ENCODE measurements at places on chromosomes 7 and 10. TPM values are rescaled to one million over a fixed set of nuclear protein-coding genes. Genes with fewer than 3 reads are reported as not detected.

PDE6C gene
- total RNA-seq: not detected

DNA sequence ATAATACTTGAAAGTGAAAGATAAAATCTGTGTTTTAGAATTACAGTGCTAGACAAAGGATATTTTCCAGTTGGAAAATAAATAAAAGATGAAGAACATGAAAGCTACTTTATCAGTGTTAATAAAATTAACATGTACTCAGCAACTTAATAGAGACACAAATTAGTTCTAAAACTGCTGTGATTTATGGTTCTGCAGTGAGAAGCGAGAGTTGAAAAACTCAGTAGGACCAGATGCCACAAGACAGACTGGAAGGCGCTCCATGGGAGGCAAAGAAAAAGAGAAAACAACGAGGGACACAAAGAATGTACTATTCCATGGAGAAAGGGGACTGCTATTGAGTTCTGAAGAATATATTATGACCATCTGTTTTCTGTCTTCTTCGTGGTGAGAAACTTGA, 590.4 kb downstream of the PHTF2 start:
- peak; percentile 40 for DNase-seq

RSPH10B2 gene
- 1.4 TPM for total RNA-seq

GRCh38 chr10:65394502-65395297, 1531.1 kb upstream of the LRRTM3 start:
- no peak for DNase-seq

DNA sequence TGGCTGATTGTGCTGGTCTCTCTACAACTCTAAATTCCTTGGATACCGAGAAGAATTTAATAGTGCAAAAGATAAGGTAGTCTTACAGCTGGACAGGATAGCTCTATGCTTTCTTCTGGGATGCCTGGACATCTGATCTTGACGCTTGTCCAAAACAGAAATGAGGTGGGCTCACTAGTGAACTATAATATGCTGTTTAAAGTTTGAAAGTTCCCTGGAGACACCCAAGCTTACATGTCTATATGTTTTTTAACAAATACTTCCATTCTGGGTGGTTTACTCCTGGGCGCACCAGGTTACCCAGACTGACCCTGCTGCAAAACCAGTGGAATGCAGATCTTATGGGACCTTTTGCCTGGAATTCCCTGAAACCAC, 702.1 kb upstream of the COBL start:
- no peak for DNase-seq

- no peak for DNase-seq
Observed at GRCh38 chr10:43214956-43215561, 51.8 kb downstream of the RASGEF1A start.

DNA sequence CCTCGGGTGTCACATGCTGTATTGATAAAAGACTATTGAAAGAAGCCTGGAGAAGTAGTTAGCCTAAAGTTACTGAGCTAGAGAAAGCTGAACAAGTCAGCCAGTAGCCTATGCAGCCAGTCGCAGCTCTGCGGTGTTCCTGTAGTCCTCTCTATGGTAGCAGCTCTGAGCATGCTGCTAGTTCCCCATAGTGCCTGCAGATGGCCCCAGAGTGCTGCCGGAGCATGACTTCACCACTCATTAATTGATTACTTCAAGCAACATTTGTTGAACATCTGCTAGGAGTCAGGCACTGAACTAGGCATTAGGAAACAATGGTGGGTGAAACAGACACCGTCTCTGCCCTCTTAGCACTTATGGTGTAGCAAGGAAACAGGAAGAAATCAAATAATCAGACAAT, 422.7 kb downstream of the SORCS3 start:
- DNase-seq: no peak

LAMB1 gene
- 158 TPM for total RNA-seq

DNA sequence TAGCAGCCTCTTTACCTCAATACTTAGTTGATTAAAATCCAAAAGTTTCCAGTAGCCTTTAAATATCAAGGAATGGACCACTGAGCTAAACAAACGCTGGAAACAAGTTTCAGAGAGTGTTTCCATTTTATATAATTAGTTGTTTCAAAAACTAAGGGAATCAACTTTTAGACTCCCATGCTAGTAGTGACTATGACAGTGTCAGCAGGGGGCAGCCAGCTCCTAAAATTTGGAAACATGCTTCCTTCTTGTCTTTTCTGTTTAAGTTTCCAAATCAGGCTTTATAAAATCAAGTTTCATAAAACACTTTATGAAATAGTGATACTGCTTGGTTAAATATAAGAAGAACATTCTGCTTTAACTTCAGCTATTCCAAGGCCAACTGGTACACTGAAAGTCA, 138.2 kb upstream of the TMEM229A start:
- no peak for DNase-seq

DNA sequence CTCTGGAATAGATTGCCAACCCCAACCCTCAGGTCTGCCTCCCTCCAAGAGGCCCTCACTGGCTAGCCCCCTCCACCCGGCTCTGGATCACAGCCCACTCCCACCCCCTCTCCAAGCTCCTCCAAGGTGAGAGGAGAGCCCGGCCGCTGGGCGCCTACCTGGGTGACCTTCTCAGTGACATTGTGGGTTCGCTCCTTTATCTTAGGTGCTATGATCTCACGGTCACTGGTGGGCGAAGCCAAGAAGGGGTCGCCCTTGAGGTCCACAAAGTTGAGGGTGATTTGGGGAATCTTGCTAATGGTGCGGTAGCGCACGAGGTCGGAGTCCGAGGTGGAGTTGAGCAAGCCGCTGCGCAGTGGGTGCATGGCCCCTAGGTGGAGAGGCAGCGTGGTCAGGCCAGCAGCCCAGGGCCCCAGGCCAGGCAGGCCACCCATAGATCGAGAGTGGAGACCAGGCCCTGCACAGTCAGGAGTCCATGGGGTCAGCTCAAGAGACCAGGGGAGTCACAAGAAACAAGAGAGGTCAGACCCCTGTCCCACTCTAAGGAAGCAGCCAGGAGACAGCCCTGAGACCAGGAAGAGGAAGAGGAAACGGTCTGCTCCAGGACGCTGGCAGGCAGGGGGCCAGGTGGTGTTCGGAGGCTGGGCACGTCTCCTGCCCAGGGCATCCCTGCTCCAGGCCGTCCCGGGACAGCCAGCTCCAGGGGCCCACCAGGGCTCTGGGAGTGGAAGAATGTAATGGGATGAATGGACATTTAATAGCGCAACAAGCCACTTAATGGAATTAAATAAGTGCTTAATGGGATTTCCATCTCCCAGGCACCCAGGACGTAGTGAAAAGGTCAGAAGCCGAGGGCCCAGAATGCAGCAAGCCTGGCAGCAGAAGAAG, 20.7 kb downstream of the KCNH2 start:
- no peak for DNase-seq

HPS6 gene
- total RNA-seq: 18.3 TPM

AIMP2 gene
- total RNA-seq: 38.6 TPM

GRCh38 chr10:71632896-71633600, 86.5 kb downstream of the C10orf105 start:
- no peak for DNase-seq

AMPH gene
- 81.4 TPM for total RNA-seq

- no peak for DNase-seq
Observed at GRCh38 chr10:103742824-103743223, 112.6 kb downstream of the SH3PXD2A start.

HOXA5 gene
- 32.1 TPM for total RNA-seq

DNA sequence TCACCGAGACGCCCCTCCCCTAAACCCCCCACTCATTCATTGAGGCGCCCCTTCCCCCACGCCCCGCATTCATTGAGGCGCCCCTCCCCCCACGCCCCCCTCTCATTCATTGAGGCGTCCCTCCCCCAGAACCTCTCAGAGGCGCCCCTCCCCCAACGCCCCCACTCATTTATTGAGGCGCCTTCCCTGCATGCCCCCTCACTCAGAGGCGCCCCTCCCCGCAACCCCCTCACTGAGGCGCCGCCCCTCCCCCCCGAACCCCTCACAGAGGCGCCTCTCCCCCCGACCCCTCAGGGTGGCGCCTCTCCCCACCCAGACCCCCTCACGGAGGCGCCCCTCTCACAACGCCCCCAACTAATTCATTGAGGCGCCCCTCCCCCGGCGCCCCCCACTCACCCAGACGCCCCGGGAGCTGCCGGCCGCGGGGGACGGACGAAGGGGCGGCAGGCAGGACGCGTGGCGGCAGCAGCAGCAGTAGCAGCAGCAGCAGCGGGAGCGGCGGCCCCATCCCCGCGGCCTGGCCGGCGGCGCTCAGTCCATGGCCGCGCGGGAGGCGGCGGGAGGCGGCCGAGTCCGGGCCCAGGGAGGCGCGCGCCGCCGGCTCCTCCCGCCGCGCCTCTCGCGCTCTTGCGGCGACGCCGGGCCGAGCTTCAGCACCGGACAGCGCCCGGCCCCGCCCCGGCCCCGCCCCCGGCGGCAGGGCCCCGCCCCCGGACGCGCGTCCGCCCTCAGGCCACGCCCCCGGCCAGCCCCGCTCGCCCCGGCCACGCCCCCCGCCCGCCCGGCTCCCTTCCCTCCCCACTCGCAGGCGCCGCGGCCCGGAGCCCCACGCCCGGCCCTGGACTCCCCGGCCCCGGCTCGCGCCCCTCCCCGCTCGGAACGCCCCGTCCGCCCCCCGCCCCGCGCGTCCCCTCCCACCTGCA, at the start of gene PTPRN2:
Gene PTPRN2 (minus strand): TSS at position 662 of the 923 bp plus-strand sequence.
- peak; percentile 92 for DNase-seq

FGFR2 gene
- total RNA-seq: 80.7 TPM

DNA sequence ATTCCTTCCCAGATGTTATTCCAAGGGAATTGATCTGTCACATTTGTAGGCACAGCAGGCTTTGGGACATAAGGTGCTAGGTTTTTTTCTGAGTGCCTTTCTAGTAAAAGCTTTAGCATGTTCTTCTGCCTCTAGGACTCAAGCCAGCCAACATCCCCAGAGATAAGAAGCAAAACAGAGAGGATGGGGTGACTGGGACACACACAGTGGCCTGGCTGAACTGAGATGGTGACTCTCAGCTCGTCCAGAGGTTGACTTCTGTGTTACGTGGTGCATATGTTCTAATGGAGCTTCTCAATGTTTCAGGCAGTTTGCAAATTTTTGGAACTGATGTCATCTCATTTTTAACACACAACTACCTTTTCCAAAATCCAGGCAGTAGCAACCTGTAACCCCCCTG, 188.1 kb upstream of the CELF2 start:
- no peak for DNase-seq

SPDYE16 gene
- total RNA-seq: not detected

GRCh38 chr7:517774-518629, 1.6 kb downstream of the PDGFA start:
- DNase-seq: peak; percentile 82

DNA sequence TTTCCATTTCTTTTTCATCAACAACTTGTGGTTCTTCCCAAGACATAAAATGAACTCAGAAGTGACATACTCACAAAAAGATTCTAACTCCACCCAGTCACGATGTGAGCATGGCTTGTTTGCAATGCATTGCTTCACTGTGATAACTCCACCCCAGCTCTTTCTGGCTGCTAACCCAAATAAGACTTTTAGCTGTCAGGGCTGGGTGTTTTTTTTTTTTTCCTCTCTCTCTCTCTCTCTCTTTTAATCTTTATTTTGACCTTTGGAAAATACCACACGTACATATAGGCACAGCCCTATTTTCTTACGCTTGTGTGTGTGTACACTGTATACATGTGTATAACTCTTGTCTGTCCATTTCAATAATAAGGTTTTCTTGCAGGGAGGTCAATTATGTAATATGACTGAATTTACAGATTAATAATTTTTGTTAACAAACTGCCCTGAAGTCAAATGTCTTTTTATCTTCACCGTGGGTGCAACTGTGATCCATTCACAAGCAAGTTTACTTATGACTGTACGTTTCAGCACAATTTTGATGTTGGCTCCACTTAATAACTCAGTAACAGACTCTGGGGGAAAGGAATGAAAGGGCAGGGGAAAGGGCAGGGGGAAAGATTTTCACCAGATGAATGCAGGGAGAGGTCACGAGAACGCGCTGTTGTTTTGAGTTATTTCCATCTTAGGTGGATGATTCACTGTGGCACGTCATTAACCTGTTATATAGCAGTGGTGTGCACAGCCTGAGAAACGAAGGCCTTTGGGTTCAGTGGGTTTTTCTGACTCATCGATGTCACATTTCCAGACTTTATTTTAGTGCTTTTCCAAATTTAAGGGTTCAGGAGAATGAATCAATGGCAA, 49.1 kb downstream of the APBB1IP start:
- DNase-seq: no peak

DNA sequence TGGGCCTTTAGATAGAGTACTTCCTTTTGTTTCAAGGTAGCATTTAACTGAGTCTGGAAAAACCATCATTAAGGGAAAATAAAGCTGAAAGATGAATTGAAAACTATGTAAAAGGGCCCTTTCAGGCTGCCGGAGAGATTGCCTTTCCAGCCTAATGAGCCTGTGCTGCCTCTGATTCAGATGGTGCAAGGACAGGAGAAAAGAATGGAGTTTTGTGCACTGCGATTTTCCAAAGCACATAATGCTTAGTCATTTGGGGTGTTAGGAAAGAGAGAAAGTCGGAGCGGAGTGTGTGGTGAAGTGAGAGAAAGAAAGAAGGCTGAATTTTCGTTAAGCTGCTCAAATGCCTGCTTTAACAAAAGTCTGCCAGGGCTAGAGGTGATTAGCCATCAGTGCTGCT, 259.7 kb downstream of the PAXIP1 start:
- no peak for DNase-seq

- no peak for DNase-seq
Observed at GRCh38 chr10:49368256-49368655, 27.6 kb downstream of the DRGX start.

- no peak for DNase-seq
Observed at GRCh38 chr10:1731592-1731991, 5.7 kb downstream of the ADARB2 start.

- peak; percentile 40 for DNase-seq
Observed at GRCh38 chr10:72426986-72427385, 72.3 kb upstream of the DNAJB12 start.

DNA sequence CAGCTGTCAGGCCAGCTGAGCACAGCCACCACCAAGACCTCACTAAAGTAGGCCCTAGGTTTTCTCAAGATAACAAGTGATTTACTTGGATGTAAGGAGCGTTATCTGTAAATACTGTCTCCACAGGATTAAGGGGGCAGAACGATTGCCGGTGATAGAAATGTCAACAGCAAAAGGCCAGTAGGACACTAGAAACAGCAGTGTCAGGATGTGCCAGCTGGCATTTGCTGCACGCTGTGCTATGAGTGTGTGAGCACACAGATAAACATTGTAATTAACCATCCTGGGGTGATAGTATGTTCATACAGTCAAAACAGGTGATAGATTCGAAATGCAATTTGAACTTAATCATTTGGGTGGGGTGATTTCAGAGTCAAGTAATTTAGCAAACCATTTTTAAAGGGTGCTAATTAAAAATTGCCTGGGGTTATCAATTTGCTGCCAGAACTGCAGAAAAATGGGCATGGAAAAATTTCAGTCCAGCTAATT, 36.3 kb upstream of the NOBOX start:
- no peak for DNase-seq

DNA sequence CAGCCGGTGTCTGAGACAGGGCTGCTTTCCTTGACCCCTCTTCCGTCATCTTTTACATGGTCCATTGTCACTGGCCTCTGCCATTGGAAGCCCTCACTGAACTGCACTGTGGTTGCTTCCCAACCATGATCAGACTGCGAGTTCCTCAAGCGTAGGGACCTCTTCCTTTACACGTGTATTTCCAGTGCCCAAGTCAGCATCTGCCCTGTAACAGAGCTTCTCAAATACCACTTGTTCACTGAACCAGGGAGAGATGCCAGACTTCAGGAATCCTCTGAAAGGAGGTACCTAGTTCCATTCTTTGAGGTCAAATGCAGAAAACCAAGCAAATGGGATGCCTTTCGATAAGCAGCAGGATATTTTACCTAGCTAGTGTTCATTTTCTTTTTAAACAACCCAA, 145.1 kb downstream of the NRP1 start:
- DNase-seq: no peak

BICC1 gene
- total RNA-seq: 54.2 TPM

All from spinal cord (tissue), 10 donors.